ENCODE measurements at places on chromosomes 5 and 9.

DNA sequence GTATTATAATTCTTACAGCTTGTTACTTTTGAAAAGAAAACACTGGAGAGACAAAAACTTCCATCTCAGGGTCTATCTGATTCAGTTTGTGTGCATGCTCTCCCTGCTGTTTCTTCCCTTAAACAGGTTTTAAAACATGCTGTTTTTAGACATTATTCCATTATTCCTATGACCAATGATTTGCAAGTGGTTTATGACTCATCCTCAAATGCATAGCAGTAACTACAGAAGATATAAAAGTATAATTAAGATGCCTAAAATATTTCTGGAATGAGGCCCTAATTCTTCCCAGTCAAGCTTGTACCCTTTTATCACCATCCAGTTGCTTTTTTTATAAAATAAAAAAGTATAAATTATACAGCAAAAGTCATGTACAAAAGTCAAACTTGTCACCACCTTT, 3.7 kb downstream of the DTWD2 start:
- no peak for DNase-seq

GRCh38 chr5:112070022-112070421, 313.0 kb upstream of the NREP start:
- no peak for DNase-seq

- DNase-seq = no peak
Observed at GRCh38 chr9:71766663-71767062, 1.6 kb downstream of the CEMIP2 start.

GRCh38 chr9:17222932-17223331, 88.1 kb downstream of the CNTLN start:
- no peak for DNase-seq

- DNase-seq = no peak
Observed at GRCh38 chr5:178769617-178770260, 39.3 kb upstream of the ZNF354A start.

GRCh38 chr9:107755246-107755645, 265.7 kb upstream of the KLF4 start:
- no peak for DNase-seq

- no peak for DNase-seq
Observed at GRCh38 chr9:96089452-96090085, 212.4 kb downstream of the HSD17B3 start.

- no peak for DNase-seq
Observed at GRCh38 chr5:34977934-34978613, 48.7 kb downstream of the DNAJC21 start.

DNA sequence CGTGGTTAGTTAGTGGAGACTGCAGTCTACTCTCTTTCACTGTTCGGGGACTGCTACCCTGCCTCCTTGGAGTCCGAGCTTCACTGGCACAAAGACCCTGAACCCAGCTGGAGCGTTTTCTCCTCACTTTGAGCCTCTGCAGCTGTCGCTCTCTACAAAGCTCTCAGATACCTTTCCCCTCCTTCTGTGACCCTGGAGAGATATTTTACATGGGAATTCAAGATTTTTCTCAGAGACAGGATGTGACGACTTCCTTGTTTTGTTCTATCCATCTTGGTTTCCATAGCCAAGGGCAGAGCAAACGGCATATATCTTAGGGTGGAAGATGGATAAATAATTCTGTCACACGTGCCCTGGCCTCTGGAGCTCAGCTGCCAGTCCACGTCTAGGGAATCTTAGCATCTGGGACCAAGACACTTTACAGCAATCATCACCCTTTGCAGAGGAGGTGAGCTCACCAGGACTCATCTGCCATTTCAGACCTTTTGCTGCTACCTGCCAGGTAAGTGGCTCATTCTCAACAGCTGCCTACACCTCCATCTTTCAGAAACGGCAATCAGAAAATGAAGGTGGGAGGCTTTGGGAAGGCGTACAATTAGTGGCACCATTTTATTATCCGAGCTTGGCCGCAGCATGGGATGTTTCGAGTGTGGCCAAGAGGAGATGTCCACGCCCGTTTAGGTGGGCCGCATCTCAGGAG, at the start of gene BTNL9:
TSS of gene BTNL9 (plus strand) at position 336 of the 700 bp plus-strand sequence. CDS start 5,224 bp downstream, outside the sequence.
- no peak for DNase-seq

DNA sequence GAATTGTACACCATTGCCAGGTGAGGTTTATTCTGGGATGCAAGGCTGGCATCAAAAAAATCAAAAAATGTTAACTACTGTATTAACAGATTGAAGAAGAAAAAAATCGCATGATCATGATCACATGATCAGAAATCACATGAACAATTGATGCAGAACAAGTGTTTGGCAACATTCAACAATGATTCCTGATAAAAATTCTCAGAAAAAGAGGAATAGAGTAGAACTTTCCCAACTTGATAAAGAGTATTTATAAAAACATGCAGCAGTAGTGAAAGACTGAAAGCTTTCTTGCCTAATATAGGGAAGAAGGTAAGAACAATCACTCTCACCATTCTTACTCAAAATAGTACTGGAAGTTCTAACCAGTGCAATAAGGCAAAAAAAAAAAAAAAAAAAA, 16.4 kb downstream of the SLCO4C1 start:
- no peak for DNase-seq

DNA sequence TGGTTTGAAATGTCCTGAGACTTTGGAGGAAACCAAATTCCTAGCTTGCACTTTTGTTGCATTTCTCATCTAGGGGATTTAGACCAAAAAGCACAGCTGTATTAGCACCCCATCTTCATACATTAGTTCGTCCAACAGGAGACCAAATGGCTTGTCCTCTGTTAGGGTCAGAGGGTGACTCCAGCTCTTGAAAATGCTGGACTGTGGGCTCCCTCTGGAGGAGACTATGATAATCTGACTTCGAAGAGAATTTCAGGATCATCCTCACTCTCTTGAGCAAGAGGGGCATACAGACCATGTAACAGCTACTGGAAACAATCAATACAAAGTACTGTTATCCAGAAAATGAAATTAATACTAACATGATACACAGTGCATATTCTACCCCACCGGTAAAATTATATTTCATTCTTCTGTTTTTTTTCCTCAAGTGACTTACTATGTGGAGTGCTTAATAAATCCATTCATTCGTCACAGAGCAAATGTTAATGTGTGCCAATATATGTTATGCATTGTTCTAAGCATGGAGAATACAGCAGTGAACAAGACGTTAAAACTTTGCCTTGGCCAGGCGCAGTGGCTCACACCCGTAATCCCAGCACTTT, 63.7 kb upstream of the PPP2CA start:
- DNase-seq = peak; percentile 75

DNA sequence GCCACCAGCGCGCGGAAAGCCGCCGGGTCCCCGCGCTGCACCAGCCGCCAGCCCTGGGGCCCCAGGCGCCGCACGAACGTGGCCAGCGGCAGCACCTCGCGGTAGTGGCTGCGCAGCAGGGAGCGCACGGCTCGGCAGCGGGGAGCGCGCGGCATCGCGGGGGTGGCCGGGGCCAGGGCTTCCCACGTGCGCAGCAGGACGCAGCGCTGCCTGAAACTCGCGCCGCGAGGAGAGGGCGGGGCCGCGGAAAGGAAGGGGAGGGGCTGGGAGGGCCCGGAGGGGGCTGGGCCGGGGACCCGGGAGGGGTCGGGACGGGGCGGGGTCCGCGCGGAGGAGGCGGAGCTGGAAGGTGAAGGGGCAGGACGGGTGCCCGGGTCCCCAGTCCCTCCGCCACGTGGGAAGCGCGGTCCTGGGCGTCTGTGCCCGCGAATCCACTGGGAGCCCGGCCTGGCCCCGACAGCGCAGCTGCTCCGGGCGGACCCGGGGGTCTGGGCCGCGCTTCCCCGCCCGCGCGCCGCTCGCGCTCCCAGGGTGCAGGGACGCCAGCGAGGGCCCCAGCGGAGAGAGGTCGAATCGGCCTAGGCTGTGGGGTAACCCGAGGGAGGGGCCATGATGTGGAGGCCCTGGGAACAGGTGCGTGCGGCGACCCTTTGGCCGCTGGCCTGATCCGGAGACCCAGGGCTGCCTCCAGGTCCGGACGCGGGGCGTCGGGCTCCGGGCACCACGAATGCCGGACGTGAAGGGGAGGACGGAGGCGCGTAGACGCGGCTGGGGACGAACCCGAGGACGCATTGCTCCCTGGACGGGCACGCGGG, at the start of gene TERT:
TSS of gene TERT (minus strand) at position 234 of the 815 bp plus-strand sequence. CDS start at position 155, 79 bp downstream.
- no peak for DNase-seq

GRCh38 chr9:91160599-91161464, 200.9 kb downstream of the AUH start:
- DNase-seq = no peak

DNA sequence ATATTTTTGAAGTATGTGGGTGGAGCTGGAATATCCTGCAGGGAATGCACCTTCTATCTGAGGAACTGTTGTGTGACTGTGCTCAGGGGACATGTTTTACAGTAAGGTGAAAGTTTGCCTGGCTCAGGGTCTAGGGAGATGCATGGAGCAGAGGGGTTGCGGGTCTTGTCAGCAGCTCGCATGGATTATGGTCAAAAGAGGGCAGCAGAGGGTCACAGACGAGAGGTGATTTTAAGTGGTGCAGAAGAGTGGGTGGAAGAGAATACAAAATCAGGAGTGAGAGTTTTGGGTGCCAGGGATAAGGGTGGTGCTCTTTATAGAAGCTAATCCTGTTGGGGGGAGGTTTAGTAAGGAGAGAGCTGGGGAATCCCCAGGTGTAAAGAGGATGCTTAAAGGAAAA, 53.5 kb upstream of the GRIN3A start:
- peak; percentile 13 for DNase-seq

DNA sequence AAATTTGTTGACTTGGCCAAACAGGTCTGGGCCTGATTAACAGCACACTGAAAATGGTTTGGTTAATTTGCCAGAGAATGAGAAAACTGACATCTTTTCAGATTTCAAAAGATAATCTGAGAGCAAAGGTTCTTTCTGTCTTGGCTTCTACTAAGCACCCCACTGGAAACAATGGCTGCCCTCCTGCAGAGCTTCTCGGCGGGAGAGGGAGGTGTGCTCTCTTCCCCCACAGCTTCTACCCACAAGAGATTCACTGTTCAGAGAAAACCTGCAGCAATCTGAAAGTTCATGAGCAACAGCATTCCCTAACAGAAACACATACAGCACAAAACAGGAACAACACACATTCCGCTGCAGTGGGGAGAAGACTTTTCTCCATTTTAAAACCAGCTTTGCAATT, 3.0 kb downstream of the DNAH5 start:
- DNase-seq = no peak

DNA sequence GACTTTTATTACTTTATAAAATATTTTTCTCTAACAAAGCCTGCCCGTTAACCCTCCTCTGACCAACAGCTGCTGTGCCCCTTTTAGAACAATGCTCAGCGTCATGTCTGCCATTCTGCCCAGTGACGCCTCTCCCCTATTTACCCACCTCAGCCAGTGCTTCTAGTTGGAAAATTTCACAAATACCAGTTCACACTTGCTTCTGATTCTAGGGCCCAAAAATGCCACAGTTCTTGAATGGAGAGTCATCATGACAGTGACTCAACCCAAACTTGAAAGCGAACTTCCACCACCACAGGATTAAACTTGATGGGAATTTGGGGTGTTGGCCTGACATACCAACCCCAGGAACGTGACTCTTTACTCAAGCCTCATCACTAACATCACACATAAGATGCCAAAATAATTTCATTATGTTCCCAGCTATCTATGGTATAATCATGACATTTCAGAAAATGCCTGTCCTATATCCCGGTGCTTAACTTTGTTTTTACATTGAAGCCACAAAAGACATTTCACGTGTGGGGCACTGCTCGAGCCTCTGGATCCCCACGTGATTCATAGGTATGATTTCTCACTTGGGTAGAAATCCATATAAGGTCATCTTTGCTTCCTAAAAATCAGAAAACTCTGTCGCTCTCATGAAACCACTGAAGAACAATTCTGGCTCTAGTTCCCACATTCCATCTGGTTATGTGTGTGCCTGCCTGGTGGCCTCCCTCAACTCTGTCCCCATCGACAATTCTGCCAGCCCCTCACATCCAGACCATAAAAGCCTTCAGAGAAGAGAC, 220.9 kb downstream of the ACTL7B start:
- DNase-seq = no peak

GRCh38 chr5:6820851-6821479, 107.7 kb downstream of the TENT4A start:
- no peak for DNase-seq

- DNase-seq = no peak
Observed at GRCh38 chr5:76742583-76742982, 26.7 kb downstream of the F2R start.

GRCh38 chr9:117098331-117098730, 316.5 kb downstream of the ASTN2 start:
- DNase-seq = no peak

DNA sequence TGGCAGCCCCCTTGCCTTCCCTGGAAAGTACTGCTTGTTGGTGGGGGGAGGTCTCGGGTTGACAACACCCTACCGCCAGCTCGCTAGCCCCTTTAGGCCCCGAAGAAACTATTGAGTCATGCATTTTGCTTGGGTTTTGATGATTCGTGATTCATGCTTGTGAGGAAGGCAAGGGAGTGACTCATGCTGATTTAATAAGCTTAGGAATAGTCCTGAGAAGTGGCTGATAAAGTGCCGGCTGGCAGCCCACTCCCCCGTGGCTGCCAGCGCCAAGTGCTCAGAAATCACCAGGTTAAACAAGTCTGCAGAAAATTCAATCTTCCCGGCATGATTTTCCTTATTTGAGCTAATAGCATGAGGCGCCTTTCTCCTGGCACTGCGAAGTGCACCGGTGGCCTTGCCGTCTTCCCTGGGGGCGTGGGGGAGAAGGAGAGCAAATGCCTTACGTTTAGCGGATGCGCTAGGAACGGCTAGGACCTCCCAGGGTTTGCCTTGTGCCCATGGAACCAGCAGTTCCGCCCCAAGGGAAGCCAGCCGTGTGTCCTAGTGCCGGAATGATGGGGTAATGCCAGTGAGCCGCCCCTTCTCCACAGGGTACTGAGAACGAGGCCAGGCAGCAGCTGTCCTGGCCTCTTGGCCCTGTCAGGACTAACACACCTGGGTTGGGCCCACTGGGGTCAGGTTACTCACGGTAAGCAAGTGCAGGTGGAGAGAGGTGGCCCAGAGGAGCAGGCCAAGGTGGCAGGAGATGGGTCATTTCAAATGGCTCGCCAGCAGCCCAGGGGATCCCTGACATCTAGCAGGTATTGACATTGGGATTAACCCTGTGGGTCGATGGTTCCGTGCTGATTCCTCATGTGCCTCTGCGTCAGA, 151.9 kb downstream of the MACROH2A1 start:
- DNase-seq = no peak

- DNase-seq = no peak
Observed at GRCh38 chr5:65811885-65812284, 89.9 kb downstream of the NLN start.

- DNase-seq = no peak
Observed at GRCh38 chr5:77734885-77735284, 41.3 kb downstream of the TBCA start.

- DNase-seq = no peak
Observed at GRCh38 chr5:87127956-87128687, 139.6 kb upstream of the RASA1 start.

GRCh38 chr5:81768935-81769452, 18.1 kb upstream of the SSBP2 start:
- DNase-seq = no peak

GRCh38 chr5:60700416-60700757, 421 bp upstream of the DEPDC1B start:
- peak; percentile 68 for DNase-seq

- DNase-seq = no peak
Observed at GRCh38 chr5:145280214-145280613, 554.9 kb downstream of the PRELID2 start.

GRCh38 chr5:81145329-81145935, 87.7 kb upstream of the CKMT2 start:
- no peak for DNase-seq
